NCI-H2081 treated with DMSO at 0.1 percent for 48 hours (cell line): ENCODE measurements at places on chromosomes 1 and 21.

DNA sequence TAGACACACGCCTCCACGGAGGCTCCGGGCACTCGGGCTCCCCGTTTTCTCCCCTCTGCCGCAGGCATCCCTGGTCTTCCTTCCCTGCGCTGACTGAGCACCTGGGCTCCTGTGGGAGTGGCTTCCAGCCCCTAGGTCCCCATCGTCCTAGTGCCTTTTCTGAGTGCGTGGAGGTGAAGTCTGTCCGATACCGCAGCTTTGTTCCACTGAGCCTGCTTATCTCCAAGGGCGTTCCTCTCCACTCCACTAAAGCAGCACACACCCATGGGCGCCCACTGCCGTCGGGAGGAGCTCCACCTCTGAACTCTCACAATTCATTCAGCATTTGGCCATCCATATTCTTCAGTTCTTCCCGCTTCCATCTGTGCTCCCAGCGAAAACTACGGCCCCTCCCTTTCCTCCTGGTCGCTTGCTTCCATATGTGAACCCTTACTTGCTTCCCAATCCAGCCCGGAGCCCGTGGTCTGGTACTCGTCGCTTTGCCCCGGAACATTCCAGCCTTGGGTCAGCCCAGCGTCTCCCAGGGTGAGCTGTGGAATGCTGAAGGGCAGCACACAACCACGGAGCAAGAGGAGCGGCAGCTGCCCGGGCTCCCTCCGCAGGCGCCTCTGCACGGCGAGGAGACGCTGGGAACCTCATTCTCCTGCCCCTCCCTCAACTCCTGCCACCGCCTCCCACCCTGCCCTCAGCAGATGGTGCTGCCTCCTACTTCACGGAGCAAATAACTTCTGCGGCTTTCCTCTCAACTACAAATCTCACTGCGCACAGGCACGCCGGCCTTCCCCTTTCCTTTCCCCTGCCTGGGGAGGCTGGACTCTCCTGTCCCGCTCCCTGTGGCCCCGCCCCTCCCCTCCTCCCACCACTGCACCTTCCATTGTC, 27.5 kb downstream of the ATP8B2 start:
- DNase-seq, result no peak

- no peak for DNase-seq
These were observed 20.0 kb upstream of the ZNF326 start for GRCh38 chr1:89974696-89975470.

- DNase-seq, result no peak
These were observed 84.7 kb downstream of the FBXO2 start for GRCh38 chr1:11569551-11569950.

- no peak for DNase-seq
These were observed 72.3 kb downstream of the GALNT2 start for GRCh38 chr1:230139315-230139714.

DNA sequence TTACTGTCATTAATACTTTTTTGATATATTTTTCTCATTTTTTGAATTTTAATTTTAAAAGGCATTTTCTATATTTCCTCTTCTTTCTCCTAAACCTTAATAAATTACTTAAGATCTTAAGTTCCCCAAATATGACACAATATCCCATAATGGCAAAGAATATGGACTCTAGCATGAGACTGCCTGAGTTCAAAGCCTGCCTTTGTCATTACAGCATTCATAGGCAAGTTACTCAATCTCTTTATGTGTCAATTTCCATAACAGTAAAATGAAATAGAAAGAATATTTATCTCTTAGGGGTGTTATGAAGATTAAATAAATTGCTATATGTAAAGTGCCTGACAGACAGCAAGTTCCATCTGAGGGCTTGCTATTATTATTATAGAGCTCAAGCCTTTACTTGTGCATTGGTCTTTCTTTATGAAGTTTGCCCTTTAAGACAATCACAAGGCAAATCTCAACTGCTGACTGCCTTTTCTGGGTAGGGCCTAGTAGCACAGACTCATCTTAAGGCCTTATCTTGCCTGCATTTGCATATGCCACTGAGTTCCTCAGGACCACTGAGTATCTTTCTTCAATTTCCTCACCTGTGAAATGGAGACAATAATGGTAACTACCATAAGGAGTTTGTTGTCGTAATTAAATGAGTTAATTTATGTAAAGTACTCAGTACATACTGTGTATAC, 231.0 kb downstream of the NRIP1 start:
- no peak for DNase-seq

GRCh38 chr1:13443335-13443979, 33.2 kb downstream of the PRAMEF20 start:
- no peak for DNase-seq

- no peak for DNase-seq
These were observed 1.8 kb upstream of the MTFR1L start for GRCh38 chr1:25817840-25818501.

- DNase-seq, result no peak
These were observed 64.7 kb downstream of the VPS26C start for GRCh38 chr21:37202221-37203110.
